Left forelimb (tissue), 1 donor: ENCODE measurements at places on chromosomes 3 and 15.

DNA sequence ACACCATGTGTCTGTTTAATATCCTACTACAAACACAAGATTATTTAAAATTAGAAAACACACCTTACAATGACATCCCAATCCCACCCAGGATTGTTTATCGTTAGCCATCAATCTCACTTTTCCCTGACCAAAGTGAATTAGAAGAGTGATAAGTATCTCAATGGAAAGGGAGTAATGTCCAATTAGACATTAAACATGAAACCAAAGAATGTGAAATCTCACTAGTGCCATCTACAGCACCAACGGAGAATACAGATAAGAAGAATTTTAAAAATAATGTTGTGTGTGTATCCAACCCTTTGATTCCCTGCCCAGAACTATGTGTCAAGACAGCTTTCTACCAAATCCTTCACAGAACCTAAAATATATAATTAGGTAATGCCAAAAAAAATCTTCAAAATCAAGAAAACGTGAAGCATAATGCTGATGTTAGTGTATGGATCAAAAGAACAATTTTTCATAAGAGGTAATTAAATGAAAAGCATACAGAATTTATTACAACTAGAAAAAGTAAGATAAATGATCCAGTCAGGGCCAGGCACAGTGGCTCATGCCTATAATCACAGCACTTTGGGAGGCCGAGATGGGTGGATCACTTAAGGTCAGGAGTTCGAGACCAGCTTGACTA lies 64.2 kb downstream of the SCAPER start:
- DNase-seq = no peak

DNA sequence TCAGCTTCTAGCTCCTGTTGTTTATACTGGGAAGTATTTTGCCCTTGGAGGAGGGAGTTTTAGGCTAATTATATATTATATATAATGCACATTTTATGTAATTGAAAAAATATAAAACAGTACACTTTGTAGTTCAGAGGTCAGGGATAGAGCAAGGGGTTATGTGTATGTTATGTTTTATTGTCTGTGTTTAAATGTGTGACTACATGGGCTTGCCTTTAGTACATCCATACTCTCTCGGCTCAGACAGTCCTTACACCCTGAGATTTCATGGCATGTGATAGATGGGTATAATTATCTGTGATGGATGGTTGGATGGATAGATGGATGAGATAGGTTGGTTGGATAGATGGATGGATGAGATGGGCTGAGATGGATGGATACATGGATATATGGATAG lies 17.4 kb upstream of the ST3GAL6 start:
- no peak for DNase-seq

DNA sequence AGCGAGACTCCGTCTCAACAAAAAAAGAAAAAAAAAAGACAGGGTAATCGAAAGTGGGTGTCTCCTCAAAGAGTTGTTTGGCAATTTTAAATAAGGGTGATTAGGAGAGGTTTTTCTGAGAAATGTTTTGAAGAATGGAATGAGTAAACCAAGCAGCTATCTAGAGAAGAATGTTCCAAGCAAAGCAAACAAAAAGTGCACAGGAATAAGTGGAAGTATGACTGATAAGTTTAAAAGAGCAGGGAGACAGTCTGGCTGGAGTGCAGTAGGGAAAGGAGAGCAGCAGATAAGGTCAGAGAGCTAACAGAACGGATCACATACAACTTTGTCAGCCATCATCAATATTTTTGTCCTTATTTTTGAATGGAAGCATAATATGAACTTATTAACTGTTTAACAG lies 853.5 kb downstream of the TUSC7 start:
- no peak for DNase-seq

DNA sequence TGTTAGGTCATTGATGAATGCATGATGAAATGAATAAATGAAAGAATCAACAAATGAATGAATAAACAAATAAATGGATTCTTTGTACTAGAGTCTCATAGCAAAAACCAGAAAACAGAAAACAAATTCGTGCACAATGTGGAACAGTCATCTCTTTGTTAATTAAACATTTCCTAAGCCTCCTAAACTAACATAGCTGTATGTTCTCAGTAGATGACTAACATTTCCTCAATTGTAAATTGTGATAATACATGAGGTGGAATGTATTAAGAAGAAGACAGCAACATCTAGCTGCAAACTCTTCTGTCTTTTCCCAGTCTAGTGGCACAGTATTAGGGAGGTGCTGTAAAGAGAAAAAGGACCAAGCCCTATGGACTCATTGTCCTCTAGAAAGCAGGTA lies 1021.0 kb downstream of the MCTP2 start:
- no peak for DNase-seq

- DNase-seq = no peak
Measured at GRCh38 chr15:70091726-70092463, 5.8 kb downstream of the TLE3 start.

DNA sequence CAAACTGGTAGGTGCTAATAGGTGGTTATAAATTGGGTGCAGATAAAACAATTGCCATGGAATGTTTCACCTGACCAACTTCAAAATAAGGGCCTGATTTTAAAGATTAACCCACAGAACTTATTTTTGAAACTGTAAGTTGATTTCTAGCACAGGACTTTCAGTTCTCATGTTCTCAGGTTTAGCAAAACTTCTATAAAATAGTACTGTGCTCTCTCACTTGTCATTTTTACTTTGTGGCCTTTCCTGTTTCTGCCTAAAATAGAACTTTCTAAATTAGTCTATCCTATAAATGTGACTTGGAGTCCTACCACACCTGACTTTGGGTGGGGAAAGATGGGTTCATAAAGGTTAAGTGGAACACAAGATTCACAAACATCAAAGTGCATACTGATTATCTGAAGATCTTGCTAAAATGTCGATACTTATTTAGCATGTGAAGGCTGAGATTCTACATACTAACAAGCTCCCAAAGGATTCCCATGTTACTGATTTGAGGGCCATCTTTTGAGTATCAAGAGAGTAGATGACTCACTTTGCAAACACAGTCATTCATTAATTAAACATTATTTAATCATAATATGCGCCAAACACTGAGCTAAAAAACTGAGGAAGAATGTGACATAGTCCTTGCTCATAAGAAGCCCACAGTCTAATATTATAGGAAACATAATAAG lies 38.6 kb downstream of the BTLA start:
- no peak for DNase-seq

- no peak for DNase-seq
Measured at GRCh38 chr15:62913246-62913645, 129.3 kb upstream of the TPM1 start.

GRCh38 chr15:69896606-69897005 lies 201.1 kb downstream of the TLE3 start:
- no peak for DNase-seq

GRCh38 chr3:150867434-150867833 lies 37.8 kb downstream of the MINDY4B start:
- no peak for DNase-seq

GRCh38 chr3:184691397-184692231 lies 20.2 kb downstream of the MAGEF1 start:
- peak; percentile 93 for DNase-seq

DNA sequence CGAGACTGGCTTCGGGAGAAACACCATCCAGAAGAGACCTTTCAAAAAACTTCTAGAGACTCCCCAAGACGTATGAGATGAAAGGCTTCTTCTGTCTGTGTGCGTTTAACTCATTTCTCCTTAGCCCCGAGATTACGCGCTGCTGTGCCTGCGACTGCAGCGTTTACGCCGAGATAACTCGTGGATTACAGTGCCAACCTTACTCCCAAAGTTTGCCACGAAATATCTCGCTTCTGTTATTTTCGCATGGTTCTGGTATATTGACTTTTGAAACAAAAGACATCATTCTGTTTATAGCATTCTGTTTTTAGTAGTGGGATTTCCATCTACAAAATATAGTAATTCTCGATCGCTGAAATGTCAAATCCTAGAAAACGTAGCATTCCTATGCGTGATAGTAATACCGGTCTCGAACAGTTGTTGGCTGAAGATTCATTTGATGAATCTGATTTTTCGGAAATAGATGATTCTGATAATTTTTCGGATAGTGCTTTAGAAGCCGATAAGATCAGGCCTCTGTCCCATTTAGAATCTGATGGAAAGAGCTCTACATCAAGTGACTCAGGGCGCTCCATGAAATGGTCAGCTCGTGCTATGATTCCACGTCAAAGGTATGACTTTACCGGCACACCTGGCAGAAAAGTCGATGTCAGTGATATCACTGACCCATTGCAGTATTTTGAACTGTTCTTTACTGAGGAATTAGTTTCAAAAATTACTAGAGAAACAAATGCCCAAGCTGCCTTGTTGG lies 467 bp downstream of the PGBD4 start:
- DNase-seq = no peak

DNA sequence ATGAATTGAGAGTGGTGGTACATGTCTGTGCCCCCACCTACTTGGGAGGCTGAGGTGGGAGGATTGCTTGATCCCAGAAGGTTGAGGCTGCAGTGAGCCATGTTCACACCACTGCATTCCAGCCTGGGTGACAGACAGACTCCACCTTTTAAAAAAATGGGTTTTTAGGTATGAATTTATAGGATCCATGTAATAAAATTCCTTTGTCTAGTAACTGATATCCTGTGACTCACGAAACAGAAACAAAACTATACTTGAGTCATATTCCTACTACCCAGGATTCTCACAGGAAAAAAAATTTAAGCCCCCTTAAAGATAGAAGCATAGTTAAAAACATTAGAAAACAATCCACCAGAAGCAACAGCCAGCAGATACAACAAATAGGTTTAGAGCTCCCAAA lies 10.0 kb upstream of the CRTC3 start:
- no peak for DNase-seq

- no peak for DNase-seq
Measured at GRCh38 chr15:92071045-92071634, 217.6 kb downstream of the SLCO3A1 start.

DNA sequence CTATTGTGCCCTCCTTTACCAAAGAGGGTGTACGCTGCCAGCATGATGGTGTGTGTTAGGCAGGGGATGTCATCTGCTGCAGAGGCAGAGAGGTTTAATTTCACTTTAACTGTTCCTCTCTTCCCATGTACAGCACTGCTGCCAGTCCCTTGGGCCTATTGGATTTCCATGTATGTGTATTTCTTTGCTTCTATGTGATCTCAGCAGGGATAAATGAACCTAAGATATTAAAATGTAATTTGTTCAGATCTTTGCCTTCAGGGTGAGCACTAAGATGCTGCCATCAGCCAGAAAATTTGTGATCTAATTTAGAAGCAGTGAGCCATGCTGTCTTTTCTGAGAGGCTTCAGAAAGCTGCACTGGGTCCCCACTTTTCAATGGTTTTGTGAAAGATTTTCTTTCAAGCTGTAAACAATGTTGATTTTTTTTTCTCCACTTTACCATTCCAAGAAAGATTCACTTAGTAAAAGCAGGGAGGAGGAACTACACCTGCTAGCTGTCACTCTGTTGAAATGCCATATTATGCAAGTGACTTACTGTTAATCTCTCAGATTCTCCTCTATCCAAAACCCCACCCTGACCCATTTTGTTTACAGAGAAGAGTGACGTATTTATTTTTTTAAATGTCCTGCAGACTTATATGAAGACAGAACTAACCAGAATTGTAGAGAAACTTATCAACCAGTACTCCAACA lies 261.9 kb downstream of the TBL1XR1 start:
- no peak for DNase-seq

DNA sequence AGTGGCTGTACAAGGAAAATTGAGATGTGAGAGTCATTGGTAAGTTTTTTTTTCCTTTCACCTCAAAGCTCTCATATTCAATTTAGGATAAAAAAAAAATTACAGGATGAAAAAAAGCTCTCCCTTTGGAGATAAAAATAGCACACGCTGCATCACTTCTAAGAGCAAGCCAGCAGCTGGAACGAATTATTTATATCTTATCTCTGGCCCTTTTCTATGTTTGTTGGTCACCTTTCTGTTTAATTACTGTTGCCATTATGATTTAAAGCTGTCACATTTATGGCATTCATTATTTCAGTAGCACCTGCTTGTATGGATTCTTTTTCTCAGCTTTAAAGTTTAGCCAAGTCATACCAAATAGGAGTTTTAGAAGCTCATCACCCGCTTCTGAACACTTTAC lies 171.6 kb upstream of the PDZRN3 start:
- no peak for DNase-seq

DNA sequence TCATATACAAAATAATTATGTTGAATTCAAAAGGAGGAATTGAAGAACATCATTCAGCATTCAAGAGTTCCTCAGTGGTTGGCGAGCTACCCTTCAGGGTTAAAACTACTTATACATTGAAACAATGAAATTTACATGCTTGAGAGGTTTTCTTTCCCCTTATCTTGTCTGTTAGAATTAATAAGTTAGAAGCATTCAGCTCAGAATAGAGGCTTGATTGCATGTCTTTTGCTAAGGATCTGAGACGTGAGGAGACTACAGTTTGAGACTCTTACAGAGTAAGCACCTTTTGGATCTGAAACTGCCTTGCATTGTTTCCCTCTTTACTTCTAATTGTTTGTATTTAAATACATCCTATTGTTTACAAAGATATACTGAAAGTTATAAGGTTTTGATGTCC lies 157.6 kb downstream of the NSUN3 start:
- DNase-seq = no peak

DNA sequence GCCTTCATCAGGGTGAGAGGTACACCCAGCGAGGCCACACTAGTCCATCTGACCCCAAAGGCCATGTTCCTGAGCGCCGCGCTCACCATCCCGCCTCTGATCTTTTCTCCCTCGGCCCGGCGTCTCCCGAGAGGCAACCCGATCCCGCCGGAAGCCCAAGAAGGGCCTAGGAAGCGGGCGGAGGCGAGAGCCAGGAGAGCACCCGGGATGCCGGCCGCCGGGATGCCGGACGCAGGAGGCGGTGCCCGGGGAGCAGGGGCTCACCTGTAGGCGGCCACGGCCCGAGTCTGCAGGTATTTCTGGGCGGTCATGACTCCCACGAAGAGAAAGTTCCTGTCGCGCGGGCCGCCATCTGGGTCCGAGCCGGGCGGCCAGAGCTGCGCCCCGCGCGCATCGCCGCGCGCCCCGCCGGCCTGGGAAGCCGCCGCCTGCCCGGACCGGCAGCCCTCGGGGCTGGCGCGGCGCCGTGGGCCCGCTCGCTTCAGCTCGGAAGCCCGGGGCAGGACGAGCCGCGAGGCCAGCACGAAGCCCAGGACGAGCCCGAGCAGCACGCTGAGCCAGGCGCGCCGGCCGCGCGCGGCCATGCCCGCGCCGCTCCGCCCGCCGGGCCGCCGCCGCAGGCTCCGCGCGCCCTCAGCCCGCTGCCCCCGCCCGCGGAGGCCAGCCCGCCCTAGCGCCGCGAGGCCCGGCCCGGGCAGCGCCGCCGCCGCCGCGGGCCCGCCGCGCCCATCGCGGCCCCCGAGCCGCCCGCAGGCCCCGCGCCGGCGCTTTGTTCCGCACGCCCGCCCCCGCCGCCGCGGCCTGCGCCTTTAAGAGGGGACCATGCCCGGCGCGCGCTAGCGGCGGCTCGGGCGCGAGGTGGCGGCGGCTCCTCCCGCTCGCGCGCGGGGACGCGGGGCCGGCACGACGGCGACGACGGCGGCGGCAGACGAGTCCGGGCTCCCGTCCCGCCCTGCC lies 697 bp downstream of the CHSY1 start:
- peak; percentile 66 for DNase-seq

GRCh38 chr15:40926659-40927494 lies 2.3 kb upstream of the DLL4 start:
- no peak for DNase-seq

- DNase-seq = no peak
Measured at GRCh38 chr15:57692709-57693108, 13.8 kb upstream of the POLR2M start.
